ENCODE measurements at places on chromosomes 4 and X.

GRCh38 chrX:39381422-39381821 is 580.2 kb downstream of the MID1IP1 start:
- DNase-seq: no peak

GRCh38 chr4:80948995-80949394 is 81.5 kb upstream of the BMP3 start:
- no peak for DNase-seq

DNA sequence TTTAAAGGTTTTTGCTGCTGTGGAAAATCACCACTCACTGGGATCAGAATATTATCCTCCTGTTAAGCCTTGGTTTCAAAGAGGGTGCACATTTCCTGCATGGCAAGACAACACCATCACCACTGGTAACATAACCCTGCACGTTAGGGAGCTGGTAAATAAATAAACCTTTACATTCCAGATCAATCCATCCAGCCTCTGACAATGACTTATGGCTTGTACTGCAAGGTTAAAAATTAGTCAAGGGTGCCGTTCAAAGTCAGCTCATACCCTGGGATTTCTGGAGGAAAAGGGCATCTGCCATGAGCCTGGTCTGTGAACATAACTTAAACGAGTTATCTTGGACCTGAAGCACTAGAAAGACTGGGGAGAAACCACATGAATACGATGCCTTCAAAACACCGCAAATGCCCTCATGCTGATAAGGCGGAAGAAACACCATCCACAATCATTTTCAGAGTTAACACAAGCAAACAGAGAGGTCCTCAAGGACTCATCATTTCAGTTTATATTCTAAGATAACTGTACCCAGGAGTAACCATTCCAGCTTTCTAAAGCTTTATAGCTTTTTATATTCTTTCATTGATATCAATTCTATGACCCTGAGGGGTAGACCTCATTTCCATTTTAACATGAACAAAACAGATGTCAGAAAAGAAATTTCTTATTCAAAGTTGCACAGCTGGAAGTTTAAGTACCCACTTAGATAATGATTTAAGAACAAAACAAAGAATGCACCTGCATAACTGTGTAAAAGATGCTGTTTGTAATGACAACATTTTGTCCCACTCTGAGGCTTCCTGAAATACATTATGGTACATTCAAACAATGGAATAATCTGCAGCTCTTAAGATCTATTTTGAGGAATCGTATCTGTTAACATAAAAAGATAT is 103.1 kb downstream of the NPNT start:
- no peak for DNase-seq

DNA sequence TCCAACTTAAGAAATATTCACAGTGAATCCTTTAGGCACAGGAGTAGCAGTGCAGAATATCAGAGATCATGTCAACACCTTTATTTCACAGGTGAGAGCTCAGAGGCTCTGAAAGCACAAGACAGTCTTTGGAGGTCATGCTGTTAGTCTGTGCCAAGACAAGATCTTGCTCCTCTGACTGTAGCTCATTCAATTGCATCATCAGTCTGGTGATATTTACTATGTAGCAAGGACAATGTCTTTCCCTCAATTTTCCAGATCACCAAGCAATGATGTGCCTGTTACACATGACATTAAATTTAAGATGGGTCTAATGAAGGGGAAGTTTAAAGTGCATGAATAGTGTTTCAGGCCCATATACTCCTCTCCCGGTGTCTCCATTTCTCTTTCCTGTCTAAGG is 277.5 kb downstream of the IL15 start:
- DNase-seq: no peak

DNA sequence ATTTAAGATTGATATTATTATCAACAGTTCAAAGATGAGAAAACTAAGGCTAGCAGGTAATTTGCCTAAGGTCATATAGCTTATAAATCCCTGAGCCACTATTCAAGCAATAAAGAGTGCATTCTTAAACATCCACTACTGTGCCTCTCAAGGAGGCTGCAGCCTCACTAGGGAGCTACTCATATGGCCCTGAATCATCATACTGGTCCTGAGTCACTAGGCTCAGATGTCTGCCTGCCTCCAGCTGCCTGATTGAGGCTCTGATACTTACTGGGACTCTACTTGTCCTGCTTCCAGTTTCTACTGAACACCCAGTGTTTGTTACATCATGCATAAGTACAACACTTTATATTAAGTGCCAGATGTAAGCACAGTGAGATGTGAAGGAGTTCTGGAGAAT is 110.7 kb downstream of the AASDH start:
- no peak for DNase-seq

DNA sequence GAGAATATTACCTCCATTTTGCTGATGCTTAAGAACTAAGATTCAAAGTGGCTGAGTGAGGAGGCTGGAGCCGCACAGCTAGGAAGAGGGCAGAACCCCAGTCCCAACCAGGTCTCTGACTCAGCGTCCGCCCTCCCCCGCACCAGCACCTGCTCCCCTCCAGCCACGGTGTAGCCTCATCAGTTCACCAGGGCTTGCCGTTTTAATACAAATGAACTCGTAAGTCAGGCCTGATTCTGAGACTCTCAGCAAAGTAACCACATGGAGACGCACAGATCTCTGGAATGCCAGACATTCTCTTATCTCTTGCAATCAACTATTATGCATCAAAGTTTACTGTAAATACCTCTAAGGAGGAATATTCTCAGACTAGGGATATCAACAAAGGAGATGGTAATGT is 52.4 kb downstream of the ENPP6 start:
- DNase-seq: no peak
